Mammary microvascular endothelial cell (primary cell): ENCODE measurements at places on chromosomes 1 and 21. TPM values are rescaled to one million over a fixed set of nuclear protein-coding genes. Genes with fewer than 3 reads are reported as not detected.

Gene TNNT2
- total RNA-seq, result not detected in 2 replicates

Gene NPPA
- not detected in 2 replicates for total RNA-seq

Gene TNFRSF9
- 0.89 and 1.5 TPM in 2 replicates for total RNA-seq

Gene ADCY10
- total RNA-seq, result not detected in 2 replicates

Gene PPIAL4G
- not detected in 2 replicates for total RNA-seq

Gene TMEM201
- total RNA-seq, result 12.2 and 14.7 TPM in 2 replicates
